Memory B cell (primary cell): ENCODE measurements at places on chromosomes 12 and 14.

- no peak for DNase-seq
Observed at GRCh38 chr14:67411820-67412421, at the start of gene PLEK2. PLEK2 (minus strand) TSS chr14:67412165; CDS start chr14:67412059, 106 bp downstream.

DNA sequence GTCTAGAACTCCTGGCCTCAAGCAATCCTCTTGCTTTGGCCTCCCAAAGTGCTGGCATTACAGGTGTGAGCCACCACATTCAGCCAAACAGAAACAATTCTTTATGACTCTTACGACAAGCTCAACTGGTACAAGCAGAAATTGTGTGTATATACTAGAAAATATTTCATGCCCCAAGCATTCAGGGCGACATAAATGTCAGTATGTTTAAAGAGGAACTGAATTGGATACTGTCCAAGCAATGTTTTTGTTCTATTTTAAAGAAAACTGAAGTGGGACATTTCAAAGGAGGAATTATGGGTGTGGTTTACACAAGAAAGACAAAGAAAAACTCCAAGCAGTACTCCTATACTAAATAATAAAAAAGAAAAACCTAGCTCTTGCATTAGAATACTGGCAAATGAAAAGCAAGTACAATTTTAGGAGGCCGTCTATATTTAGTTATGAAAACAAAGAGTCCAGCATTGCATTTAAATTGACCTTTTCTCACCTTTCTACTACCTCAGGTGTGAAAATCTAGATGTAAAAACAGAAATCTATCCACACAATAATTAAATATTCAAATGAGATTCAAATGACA lies 48.9 kb downstream of the PPP1R12A start:
- DNase-seq = no peak

GRCh38 chr12:21607701-21608100 lies 3.1 kb upstream of the GYS2 start:
- no peak for DNase-seq

DNA sequence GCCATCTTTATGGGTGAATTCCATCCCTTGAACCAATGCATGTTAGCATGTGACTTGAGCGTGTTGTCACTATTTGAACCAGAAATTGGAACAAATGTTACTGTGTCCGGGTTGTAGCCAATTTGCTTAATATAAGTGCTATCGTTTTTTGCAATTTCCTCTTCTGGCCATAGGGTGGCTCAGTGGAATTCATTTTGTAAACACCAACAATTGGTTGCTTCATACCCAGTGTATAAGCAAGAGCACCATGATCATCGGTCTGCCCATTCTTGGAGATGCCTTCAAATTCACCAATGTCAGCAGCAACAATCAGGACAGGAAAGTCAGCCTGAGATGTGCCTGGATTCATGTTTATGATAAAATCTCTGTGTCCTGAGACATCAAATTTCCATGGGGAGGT lies 5.0 kb upstream of the NEDD1 start:
- no peak for DNase-seq

GRCh38 chr12:1305791-1306500 lies 288.4 kb downstream of the FBXL14 start:
- no peak for DNase-seq

DNA sequence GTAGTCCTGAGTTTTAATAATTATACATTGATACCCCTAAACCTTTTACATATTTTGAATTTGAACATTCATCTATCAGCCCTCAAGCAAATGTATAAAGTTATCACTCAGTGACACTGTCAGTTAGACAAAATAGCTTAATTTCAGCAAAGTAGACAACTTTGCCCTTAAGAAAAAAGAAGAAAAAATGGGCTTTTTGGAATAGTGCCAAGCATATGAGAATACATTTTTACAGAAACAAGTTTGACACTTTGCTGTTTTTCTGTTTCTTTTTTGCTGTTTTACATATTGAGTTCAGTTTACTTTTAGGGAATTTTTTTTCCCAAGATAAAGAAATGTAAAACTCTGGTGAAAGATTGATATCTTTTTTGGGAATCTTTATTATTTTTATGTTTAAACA lies 14.3 kb downstream of the TBK1 start:
- no peak for DNase-seq

DNA sequence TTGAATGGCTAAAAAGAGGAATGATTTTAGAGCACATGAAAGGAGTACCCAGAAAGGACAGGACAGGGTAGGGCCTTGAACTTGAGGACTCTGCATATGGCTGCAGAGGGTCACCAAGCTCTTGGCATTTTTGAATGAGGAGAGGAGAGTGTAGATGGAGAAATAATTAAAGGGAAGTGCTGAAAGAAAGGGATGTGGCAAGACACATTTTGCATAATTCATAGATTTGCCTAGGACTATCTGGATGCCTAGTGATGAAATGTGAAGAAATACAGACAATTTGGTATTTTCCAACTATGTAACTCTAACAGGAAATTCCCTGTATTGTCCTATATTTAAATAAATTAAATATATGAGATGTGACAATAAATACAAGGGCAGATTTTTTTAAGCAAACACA lies 27.5 kb upstream of the MDM1 start:
- no peak for DNase-seq

DNA sequence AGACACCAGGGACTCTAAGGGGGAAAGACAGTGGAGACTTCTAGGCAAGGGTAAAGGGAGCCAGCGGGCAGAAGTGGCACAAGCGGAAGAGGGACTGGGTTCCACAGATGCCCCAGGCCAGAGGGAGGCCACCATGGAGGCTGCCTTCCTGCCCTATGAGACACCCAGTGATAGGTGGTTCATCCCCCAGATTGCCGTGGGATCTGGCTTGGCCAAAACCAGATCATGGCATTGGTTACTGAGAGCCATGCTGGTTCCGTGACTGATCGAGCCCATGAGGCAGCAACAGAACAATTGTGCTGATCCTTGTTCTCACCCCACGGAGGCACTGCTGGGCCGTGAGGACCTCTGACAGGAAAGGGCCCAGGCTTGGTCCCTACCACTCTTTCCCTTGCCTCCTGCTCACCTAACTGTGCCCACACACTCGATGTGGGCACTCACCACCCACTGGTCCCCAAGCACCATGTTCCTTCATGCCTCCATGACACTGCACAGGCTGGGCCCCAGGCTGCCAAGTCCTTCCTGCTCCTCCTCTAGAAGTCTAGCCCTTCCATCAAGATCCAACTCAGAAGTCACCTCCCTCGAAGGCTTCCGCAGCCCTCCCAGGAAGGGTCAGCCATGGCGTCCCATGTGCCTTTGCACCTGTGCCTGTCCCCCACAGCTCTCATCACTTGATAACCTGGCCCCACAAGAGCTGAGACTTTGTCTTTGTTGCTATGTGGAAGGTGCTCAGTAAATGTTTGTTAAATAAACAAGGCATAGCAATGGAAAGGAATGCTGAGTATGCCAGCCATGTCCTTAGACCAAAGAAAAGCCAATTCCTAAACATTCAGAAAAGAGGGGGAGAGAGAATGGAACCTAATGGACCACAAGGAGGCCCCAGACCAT lies 7.3 kb downstream of the KRT79 start:
- DNase-seq = no peak

DNA sequence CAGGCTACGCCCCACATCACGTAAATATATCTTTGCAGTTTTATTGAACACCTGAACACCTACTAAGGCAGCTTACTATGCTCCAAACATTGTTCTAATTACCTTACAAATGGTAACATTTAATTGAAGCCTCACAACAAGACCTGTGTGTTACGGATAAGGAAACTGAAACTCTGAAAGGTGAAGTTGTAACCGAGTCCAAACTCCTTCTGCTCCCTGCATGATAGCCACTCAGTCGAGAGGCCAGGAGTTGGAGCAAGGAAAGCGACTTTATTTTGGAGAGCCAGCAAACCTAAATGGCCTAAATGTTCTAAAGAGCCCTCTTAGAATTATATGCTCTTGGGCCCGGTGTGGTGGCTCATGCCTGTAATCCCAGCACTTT lies 12.6 kb upstream of the TRPV4 start:
- no peak for DNase-seq

GRCh38 chr12:6493497-6494257 lies at the start of gene NCAPD2:
NCAPD2 (plus strand) TSS chr12:6494102; CDS start chr12:6495099, 997 bp downstream.
- peak; percentile 91 for DNase-seq

- DNase-seq = no peak
Observed at GRCh38 chr12:123767613-123768012, 5.5 kb downstream of the DNAH10 start.

DNA sequence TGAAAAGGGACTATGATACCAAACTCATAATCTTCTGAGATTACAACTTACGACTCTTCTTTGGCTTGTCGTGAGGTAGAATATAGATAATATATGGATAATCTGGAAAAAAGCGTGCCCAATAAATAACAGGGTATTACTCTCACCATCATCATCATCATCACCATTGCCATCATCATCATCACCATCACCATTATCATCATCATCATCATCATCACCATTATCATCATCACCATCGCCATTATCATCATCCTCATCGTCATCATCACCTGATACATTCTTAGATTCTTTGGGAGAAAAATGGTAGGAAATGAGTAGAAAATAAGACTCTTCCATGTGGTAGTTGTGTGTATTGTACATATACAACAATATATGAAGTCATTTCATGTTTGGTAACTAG lies 259.8 kb downstream of the SYT1 start:
- no peak for DNase-seq

DNA sequence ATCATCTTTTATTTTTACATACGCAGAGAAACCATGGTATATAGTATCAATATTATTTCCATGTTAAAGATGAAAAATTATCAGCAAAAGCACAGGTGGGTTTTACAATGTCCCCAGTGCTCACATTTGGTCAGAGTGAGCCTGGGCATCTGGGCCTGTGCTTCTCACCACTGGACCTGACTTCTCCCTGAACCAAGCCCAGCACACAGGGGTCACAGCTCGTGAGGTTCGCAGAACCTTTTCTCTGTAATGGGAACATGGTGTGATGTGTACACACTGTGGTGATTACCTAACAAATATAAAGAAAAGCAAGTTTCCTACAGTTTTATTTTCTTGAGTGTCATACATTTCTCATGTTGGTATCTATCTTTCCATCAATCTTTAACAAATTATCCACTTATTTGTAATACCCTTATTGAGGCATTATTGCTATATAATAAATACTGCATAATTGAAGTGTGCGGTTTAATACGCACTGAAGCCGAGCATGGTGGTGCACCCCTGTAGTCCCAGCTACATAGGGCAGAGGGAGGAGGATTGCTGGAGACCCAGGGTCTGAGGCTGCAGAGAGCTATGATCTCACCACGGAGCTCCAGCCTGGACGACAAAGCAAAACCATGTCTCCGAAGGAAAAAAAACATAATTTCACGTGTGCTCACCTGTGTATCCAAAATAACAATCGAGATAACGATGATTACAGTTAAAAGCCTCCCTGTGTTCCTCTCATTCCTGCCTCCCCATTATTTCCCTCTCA lies 743.2 kb downstream of the TMEM121 start:
- no peak for DNase-seq

- no peak for DNase-seq
Observed at GRCh38 chr12:113329022-113329790, 5.7 kb downstream of the SLC8B1 start.

DNA sequence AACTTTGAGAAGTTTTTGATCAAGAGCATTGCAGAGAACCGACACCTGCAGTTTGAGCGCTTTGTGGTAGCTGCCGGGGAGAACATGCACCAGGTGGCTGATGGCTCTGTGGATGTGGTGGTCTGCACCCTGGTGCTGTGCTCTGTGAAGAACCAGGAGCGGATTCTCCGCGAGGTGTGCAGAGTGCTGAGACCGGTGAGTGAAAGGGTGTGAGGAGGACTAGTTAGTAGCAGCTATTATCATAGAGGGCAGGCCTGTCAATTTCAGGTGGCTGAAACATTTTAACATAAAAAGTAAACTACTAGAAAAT lies 27.0 kb upstream of the HIGD1C start:
- DNase-seq = peak; percentile 9

- no peak for DNase-seq
Observed at GRCh38 chr12:46795988-46796387, 29.8 kb downstream of the SLC38A4 start.

- DNase-seq = no peak
Observed at GRCh38 chr14:76686646-76687045, 74.6 kb upstream of the VASH1 start.

DNA sequence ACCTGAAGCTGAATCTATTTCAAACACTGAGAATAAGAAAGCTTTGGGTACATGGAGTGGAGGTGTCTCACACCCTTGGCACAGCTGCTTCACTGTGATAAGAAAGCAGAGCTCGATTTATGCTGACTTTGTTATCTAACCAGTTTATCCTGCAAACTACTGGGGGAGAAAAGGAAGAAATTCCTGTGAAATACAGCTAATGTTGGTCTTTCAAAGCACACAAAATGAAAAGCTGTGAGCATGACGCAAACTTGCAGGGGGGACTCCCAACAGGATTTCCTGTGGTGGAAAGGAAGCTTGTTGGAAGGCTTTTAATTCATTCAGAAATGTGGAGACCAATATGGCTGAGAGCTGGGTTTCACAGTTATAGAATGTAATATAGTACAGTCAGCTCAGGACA lies 53.4 kb downstream of the SRGAP1 start:
- no peak for DNase-seq
